ENCODE measurements at places on chromosomes 5 and 9. TPM values are rescaled to one million over a fixed set of nuclear protein-coding genes. Genes with fewer than 3 reads are reported as not detected.

Gene TMED9
- 126 TPM for total RNA-seq

Gene SLC1A1
- 0.17 TPM for total RNA-seq

Gene KIF24
- 0.52 TPM for total RNA-seq

Gene BRIX1
- 27.2 TPM for total RNA-seq

GRCh38 chr5:158898185-158899177, 201.2 kb downstream of the EBF1 start:
- DNase-seq: no peak

- DNase-seq: no peak
Observed at GRCh38 chr5:2762744-2763532, 11.5 kb upstream of the IRX2 start.

DNA sequence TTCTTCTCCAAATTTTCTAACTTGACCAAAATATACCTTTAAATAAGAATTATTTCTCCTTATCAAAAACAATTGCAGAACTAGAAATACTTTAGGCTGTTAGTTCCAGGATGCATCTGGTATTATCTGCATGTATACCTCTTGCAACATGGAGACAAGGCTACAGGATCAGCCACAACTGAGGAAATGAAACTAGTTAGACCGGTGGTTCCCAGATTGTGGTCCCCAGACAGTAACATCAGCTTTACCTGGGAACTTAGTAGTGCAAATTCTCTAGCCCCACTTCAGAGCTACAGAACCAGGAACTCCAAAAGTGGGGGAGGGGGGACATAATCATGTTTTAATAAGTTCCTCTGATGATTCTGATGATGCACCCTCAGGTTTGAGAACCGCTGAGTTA, 61.6 kb upstream of the C9orf72 start:
- DNase-seq: no peak

- DNase-seq: no peak
Observed at GRCh38 chr9:122468735-122469134, 9.0 kb downstream of the OR1J1 start.

DNA sequence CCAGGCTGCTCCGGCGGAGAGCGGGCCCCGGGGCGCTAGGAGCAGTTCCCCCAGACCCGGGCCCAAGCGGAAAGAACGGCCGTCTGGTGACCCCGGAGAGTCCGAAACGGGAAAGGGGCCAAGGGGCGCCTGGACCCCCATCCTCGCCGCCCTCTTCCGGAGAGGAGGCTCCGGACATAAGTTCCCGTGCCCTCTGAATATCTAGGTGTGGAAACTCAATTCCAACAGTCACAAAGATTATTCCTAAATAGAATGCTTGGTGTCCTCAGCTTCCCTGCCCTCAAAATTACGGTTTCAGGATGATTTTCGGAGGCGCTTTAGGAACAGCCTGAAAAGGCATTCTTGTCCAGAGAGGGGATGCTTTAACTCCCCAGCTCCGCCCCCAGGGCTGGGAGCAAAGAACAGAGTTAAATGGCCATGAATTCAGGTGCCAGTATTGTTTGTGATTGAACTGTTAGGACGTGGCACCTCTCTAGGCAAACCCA, 681 bp upstream of the LHFPL2 start:
- no peak for DNase-seq

DNA sequence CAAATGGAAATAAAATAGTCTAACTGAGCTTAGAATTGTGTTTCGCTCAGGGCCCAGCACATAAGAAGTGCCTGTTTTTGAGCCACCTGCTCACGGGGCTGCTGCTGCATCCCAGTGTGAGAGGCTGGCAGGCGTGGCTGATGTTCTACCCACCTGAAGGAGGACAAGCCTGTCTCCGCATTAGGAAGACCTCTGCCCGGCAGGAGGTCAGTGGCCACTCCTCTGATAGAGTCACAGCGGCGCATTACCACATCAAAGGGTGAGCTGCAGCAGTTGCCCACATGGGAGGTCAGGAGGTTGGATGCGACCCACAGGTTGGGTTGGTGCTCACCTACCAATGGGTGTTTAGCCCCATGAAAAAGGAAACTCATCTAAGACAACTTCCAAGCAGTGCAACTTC, 3.7 kb upstream of the SLC6A7 start:
- no peak for DNase-seq

- no peak for DNase-seq
Observed at GRCh38 chr5:164027738-164028137, 522.3 kb downstream of the MAT2B start.

DNA sequence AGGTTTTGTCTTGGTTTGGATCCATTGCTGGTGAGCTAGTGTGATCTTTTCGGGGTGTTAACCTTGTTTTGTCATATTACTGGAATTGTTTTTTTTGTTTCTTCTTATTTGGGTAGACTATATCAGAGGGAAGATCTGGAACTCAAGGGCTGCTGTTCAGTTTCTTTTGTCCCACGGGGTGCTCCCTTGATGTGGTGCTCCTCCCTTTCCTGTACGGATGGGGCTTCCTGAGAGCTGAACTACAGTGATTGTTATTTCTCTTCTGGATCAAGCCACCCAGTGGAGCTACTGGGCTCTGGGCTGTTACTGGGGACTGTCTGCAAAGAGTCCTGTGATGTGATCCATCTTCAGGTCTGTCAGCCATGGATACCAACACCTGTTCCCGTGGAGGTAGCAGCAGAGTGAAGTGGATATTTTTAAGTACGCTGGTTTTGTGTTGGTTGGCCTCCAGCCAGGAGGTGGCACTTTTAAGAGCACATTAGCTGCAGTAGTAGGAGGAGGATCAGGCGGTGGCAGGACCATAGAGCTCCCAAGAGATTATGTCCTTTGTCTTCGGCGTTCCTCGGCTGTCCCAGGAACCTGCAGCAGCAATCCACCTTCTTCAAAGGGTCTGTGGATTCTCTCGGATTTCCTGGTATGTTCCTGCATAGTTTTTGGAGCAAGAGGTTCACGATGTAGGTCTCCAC, 27.2 kb downstream of the SCAMP1 start:
- DNase-seq: no peak

DNA sequence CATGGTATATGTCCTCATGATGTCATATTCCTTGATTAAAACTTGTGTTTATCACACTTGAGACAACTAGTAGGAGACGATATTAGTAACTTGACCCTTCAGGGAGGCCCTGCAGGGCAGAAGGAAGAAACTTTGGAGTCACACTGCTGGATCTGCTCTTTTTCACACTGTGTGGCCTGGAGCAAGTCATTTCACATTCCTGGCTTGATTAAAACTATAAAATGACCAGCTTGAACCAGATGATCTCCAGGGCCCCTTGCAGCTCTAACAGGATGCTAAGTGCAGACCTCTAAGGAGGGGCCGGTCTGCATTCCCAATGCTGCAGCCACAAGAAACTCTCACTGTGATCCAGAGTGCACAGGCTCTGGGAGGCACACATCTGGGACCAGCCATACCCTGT, 146.4 kb upstream of the ZNF366 start:
- no peak for DNase-seq

GRCh38 chr5:82975812-82976211, 101.4 kb downstream of the TMEM167A start:
- DNase-seq: no peak
